Keratinocyte (primary cell): ENCODE measurements at places on chromosomes 4 and X. TPM values are rescaled to one million over a fixed set of nuclear protein-coding genes. Genes with fewer than 3 reads are reported as not detected.

Gene DDIT4L
- polyA plus RNA-seq, result 0.04 to 0.46 TPM (median 0.22 TPM) in 3 replicates

DNA sequence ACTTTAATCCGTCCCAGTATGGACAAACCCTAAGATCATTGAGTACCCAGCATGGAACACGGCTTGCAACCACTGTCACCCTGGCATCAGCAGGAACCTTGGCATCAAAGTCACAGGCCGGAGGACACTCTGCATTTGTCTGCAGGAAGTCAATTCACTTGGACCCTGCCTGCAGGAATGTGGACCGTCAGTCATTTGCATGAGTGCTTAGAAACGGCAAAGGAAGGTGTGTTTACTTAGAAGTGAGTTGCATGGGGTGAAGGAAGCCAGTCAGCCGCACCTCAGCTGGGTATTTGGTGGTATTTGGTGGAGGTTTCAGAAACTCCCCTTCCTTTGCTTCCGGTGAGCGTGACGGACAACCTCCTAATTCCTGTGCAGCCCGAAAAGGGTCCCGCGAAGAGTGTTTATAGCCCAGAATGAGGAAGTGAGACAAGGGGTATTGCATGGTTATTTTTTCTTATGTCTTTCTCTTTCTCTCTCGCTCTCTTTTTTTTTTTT is 15.5 kb downstream of the P2RY8 start:
- no peak for DNase-seq

Gene SSX4
- polyA plus RNA-seq, result not detected in 3 replicates

GRCh38 chrX:150790021-150790420 is 96.8 kb downstream of the MTMR1 start:
- no peak for DNase-seq

Gene ADGRL3
- polyA plus RNA-seq, result 0.16 to 0.55 TPM (median 0.18 TPM) in 3 replicates

GRCh38 chr4:6245246-6246169 is 24.1 kb upstream of the WFS1 start:
- DNase-seq, result no peak

Gene CSN1S1
- polyA plus RNA-seq, result not detected in 3 replicates

DNA sequence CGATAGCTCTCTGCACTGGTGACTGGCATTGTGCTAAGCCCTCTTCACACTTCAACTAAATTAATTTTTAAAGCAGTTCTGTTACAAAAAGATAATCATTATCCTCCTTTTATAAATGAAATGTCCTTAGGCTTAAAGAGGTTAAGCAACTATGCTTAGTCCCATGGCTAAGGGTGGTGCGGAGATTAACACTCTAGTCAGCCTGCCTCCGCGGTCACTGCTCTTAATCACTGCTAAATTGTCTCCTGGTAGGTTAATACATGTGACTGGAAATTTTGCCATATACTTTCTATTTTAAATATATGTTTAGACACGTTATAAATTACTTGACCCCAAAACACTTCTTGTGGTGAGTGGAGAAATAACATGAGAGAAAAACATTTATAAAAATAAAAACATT is 473.7 kb downstream of the CENPC start:
- DNase-seq, result no peak

GRCh38 chr4:111811661-111812060 is 333.6 kb upstream of the FAM241A start:
- no peak for DNase-seq

GRCh38 chrX:134025986-134026545 is 40.7 kb upstream of the GPC3 start:
- DNase-seq, result no peak

- DNase-seq, result no peak
Measured at GRCh38 chr4:48141048-48141447, 7.0 kb upstream of the TXK start.

Gene FHL1
- polyA plus RNA-seq, result 121 to 226 TPM (median 203 TPM) in 3 replicates

Gene PROM1
- polyA plus RNA-seq, result not detected in 3 replicates

DNA sequence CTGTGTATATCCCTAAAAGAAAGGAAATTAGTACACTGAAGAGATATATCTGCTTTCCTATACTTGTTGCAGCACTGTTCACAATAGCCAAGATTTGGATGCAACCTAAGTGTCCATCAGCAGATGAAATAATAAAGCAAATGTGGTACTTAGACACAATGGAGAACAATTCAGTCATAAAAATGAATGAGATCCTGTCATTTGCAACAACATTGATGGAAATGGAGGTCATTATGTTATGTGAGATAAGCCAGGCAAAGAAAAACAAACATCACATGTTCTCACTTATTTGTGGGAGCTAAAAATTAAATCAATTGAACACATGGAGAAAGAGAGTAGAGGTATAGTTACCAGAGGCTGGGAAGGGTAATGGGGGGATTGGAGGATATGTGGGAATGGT is 611.9 kb downstream of the STPG2 start:
- DNase-seq, result no peak

- DNase-seq, result no peak
Measured at GRCh38 chrX:107826238-107827029, 768 bp downstream of the MID2 start.

DNA sequence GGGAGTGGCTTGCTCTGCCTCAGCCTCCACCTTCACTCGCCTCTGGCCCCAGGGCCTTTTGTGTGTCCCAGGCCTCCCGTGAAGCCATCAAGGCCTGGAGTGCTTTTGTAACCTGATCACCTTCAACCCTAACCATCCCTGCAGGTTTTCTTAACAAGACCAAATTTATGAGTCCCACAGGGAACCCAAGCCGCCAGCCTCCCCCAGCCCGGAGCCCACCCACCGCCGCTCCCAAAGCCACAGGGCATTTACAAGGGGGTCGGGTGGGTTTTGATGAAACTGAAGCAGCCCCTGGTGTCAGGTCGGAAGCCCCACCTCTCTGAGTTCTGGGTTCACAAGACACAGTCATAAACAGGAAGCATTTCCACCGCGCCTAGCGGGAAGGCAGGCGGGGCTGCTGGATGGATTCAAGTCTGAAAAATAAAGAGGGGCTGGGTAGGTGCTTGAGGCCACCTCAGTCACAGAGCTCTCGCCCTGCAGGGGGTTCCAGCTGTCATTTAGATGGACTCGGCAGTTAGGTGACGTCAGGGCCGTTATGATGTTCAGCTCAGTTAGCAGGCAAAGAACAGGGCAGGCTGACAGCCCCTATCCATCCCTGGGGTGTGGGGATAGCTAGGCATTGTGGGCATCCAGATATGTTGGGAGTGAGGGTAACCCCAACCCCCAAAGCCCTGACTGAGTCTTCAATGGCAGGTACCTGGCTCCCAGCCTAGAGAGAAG is 128.5 kb downstream of the BCOR start:
- DNase-seq, result no peak

DNA sequence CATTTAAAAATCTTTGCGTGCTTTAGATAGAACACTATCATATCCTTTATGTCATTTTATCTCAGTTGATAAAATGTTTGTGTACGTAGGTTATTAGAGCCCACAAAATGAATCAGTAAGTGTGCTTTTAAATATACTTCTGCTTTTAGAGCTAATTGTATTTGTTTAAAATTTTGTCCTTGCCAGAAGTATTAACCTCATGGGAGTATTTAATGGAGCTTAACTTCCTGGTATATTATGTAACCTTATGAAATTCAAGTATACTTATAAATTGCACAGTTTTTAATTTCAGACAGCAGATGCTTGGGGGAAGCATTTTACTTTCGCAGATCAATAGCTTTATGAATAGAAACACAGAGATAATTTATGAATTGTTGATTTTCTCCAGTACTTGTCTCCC is 90.2 kb downstream of the DIPK2B start:
- DNase-seq, result no peak

DNA sequence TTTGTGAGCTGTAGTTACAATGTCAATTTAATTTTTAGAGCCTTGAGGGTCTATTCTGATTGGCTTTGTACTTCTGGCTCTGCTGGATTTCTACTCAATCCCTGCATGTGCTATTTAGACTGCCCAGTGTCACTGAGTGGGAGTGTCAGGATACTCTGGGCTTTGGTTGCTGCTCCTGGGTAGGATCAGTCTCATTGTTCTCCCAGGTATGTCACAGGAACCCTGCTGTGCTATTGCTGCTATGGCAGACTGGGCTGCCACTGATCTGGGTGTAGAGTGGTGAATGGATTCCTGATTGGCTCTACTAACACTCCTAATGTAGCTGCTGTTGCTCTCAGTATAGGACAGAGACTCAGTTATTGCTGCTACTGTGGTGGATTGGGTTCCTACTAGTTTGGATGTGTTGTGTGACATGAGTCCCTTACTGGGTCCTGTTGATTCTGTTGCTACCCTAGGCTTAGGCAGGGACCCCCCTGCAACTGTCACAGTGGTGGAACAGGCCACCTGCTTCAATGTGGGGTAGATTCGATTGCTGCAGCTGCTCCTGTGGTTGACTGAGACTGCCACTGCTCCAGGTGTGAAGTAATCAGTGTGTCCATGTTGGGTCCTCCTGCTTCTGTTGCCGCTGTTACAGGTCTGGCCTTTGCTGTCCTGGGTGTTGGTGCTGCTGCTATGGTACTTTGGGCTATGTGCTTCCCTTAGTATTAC is 707.8 kb upstream of the AMOT start:
- DNase-seq, result no peak

- DNase-seq, result no peak
Measured at GRCh38 chr4:111689731-111690130, 455.5 kb upstream of the FAM241A start.

DNA sequence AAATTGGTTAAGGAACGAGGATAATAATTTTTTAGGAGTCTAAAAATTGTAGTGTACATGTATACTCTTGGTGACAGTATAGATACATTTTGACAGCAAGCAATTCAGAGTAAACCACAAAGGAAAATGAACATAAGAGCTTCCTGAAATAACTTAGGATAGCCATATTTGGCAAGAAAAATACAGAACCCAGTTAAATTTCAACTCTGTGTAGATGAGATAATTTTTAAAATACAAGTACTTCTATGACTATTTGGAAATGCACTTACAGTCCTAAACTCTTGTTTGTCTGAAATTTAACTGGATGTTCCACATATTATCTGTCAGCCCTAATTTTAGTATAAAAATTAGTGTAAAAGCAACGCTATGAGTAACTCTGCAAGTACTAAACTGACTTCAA is 124.4 kb upstream of the PCDH18 start:
- no peak for DNase-seq

DNA sequence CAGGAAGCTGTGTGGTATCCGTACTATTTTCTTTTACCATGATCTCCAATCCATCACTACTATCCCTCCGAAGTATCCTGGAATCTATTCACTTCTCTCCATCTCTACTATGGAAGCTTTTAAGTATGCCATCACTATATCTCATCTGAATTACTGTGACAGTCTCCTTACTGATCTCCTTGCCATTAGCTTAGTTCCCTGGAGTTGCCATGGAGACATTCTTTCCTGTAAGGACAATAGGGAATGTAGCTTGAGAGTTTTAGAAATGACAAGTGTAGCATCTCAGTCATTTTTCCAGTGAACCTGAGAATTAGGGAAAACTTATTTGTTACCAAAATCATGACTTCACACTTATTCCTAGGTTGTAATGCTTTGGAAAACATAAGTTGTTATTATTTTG is 86.3 kb downstream of the HPGD start:
- no peak for DNase-seq
